ENCODE measurements at places on chromosomes 1 and 21.

- DNase-seq: no peak
These were observed 113.2 kb upstream of the CYYR1 start for GRCh38 chr21:26686278-26686677.

- DNase-seq: no peak
These were observed 1.4 kb upstream of the OR2L3 start for GRCh38 chr1:248045209-248045608.

DNA sequence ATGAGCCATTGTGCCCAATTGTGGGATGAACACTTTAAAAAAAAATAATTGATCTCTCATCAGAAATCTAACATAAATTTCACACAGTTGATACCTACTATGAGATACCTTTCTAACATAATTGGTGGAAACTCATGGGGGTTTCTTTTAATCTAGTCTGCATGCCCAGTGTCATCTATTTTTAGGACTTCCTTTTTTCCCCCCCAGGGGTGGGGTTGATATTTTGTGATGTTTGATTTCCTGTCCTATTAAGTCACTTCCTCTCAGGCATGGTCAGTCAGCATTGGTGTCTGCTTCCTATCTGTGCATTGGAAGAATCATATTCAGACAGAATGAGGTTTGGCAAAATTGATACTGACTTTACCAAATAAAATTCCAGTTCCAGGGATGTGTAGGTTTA lies 21.5 kb downstream of the NFYC start:
- DNase-seq: no peak

DNA sequence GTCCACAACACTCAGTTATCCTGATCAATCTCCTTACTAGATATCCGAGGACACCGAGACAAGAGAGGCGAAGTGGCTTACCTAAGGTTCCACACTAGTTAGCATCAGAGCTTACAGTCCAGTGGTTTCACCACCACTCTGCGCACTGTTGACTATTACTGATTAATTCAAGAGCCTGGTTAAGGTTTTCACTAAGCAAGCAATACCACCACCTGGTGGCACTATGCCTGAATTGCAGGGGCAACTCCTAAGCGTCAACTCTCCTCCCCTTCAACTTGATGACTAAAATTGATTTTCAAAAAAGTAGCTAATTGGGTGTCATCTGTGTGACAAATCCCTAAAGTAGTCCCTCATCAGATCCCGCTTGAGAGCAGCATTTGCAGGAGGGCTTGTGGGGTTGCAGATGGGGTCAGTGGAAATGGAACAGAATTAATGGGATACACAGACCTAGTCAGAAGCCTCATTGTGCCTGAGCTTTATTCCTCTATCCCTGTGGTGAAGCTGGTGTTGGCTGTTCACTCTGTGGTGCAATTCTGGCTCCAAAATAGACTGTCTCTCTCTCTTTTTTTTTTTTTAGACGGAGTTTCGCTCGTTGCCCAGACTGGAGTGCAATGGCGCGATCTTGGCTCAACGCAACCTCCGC lies 9.1 kb downstream of the TTC22 start:
- no peak for DNase-seq

DNA sequence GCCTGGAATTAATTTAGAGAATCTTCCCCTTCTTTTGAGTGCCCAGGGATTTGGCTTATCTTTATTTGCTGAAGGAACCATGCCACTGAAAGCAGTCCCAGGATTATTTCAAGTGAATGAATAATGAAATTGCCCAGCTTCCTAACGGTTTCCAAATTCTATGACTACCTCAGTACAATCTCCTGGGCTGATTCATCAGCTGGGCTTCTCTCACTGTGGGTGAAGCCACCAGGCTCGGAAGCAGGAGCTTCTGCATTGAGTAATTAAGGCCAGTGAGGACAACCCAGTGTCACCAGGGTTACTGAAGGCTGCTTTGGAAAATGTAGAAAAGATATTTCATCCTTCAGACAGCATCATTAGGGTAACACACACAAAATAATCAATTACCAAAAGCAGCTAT lies 169.8 kb downstream of the DAB1 start:
- DNase-seq: peak; percentile 10

DNA sequence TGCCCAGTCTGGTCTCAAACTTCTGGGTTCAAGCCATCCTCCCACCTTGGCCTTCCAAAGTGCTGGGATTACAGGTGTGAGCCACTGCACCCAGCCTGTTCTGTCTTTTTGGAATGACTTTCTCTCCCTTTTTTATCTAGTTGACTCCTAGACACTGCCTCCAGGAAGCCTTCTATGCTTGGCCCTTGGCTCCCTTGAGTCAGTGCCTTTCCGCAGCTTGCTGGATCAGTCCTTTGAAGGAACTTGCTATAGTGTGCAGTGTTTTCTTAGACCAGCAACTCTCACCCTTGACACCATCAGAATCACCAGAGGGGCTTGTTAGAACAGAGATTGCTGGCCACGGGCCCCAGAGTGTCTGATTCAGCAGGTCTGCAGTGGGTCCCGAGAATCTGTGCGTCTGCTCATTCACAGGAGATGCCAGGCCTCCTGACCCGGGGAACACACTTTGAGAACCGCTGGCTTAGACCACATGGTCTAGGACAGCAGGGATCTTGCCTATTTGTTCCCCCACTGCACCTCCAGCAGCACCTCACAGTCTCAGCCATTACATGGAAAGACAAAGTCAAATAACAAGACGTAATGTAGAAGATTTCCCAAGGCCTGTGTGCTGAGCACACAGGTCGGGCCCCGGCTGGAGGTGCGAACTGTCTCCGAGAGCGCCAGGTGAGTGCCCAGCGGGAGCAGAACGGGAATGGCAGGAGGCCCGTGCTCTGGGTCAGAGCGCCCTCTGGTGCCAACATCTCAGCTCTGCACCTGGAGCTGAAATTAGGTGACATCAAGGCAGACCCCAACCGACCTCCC lies 27.4 kb upstream of the CTPS1 start:
- peak; percentile 30 for DNase-seq

- peak; percentile 46 for DNase-seq
These were observed 11.6 kb upstream of the CTRC start for GRCh38 chr1:15426492-15427279.

- DNase-seq: no peak
These were observed 4.6 kb downstream of the MTARC1 start for GRCh38 chr1:220791285-220791684.

- DNase-seq: no peak
These were observed 28.1 kb downstream of the VANGL1 start for GRCh38 chr1:115669886-115670285.
